ENCODE measurements at places on chromosomes 11 and 22.

GRCh38 chr11:122862091-122862490, 20.5 kb upstream of the JHY start:
- no peak for DNase-seq

DNA sequence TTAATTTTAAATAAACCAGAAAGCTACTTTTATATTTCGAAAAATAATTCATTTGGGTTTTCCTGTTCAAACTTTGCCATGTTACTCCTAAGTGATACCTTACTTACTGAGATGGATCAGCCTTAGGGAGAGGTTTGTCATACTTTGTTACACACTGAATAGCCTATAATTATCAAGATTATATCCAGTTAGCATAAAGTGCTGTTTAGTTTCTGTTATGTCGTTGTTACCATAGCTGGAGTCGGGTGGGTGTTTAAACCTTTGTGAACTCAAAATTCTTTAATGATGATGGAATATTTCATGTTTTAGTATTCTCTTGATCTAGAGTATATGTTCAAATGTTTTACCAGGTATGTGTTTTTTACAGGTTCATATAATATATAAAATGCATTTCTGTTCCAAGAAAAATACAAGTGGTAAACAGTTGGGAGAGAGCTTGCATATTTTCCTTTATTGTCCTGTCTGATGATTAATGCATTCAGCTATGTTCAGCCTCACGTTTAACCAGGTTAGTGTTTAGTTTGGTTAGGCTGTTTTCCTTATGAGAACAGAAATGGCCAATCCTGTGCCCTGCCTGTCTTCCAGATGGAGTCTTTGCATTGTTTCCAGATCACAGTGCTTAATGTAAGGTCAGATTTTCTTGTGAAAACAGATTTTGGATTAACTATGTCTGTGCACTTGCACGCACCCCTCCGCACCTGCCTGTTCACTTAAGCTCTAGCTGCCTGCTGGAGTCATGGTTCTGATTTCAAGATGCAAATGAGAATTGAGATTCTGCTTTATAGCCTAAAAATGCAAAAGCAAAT, 105.6 kb downstream of the ATXN10 start:
- no peak for DNase-seq

DNA sequence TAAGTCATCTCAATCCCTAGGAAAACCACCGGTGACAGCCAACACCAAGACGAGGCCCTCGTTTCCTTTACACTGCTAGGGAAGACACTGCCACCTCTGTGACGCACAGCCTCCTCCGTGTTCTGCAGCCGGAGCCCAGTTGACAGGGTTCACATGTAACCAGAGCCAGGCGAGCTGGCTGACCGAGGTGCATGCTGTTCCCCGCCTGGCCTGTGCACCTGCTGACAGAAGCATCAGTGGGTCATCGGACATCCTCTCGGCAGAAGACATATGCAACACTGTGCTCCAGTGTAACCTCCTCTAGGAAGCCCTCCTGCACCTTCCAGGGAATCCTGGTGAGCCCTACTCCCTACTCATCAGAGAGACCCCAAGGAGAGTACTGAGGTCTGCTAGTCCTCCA, 114.2 kb upstream of the TP53AIP1 start:
- DNase-seq = no peak

GRCh38 chr11:75869661-75870455, 54.8 kb downstream of the UVRAG start:
- no peak for DNase-seq

GRCh38 chr11:28984231-28984630, 876.0 kb downstream of the METTL15 start:
- no peak for DNase-seq

DNA sequence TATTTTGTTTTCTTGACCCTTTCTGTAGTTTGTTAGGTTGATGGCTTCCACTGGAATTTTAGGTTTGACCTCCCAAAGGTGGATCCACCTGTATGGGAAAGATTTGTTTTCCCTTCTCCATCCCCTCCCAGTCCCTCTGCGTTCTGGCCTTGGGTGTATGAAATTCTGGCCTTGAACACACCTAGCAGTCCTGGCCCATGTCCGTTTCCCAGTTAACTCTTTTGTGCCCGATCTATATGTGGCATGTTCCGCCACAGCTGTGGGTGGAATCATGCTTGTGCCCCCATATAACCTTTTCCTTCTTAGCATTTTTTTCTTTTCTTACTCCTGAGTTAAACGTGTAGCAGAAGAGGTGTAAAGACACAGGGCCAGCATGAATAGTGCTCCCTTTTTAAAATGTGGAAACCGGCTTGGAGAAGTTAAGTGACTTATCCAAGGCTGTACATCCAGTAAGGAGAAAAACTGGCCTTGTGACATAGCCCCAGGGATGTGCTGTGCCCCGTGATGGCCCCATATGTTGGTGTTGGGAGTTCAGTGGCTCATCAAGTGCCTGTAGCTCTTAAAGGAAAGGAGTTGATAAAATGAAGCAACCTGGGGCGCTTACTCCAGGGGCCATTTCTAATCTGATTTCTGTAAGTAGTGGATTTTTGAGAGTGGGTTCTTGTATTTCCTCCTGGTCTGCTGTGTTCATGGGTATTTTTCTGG, 39.3 kb downstream of the ZNRF3 start:
- no peak for DNase-seq

All from activated CD4-positive, alpha-beta T cell treated with anti-CD3 and anti-CD28 coated beads, Interleukin-2, amount 50 U/mL, for 16 hours (primary cell).